ENCODE measurements at places on chromosomes 3 and 15. TPM values are rescaled to one million over a fixed set of nuclear protein-coding genes. Genes with fewer than 3 reads are reported as not detected.

CCRL2 gene
- total RNA-seq: 9.7 TPM

- no peak for DNase-seq
These were observed 962 bp upstream of the NEK4 start for GRCh38 chr3:52771702-52772101.

GRCh38 chr3:186096290-186096689 is 12.6 kb downstream of the ETV5 start:
- no peak for DNase-seq

DNA sequence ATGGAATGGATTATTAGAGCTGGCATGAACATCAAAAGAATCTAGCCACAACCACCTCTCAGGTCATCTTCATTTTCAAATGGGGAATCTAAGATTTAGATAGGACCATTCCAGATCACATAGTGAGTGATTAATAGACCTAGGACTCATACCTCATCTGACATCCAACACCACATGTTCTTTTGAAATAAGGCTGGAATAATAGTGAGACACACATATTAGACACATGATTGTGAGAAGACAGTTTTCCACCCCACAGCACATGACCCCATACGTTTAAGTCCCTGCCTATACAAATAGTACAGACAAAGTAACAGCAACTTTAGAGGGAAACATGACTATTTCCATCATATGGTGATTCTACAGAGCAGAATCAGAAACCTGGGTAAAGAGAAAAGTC is 344.7 kb upstream of the TPRG1 start:
- no peak for DNase-seq

GOLGA8G gene
- not detected for total RNA-seq

GRCh38 chr3:189684317-189684716 is 53.1 kb downstream of the TP63 start:
- DNase-seq: no peak

DNA sequence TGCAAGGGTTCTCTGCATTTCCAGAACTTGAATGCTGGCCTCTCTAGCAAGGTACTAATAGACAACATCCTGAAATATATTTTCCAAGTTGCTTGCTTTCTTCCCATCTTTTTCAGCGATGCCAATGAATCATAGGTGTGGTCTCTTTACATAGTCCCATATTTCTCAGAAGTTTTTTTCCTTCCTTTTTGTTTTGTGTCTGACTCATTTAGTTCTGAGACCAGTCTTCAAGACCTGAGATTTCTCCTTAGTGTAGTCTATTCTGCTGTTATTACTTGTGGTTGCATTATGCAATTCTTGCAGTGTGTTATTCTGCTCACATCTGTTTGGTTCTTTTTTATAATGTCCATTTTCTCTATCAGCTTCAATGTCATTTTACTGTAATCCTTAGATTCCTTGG is 1265.0 kb upstream of the ALCAM start:
- DNase-seq: no peak

DNA sequence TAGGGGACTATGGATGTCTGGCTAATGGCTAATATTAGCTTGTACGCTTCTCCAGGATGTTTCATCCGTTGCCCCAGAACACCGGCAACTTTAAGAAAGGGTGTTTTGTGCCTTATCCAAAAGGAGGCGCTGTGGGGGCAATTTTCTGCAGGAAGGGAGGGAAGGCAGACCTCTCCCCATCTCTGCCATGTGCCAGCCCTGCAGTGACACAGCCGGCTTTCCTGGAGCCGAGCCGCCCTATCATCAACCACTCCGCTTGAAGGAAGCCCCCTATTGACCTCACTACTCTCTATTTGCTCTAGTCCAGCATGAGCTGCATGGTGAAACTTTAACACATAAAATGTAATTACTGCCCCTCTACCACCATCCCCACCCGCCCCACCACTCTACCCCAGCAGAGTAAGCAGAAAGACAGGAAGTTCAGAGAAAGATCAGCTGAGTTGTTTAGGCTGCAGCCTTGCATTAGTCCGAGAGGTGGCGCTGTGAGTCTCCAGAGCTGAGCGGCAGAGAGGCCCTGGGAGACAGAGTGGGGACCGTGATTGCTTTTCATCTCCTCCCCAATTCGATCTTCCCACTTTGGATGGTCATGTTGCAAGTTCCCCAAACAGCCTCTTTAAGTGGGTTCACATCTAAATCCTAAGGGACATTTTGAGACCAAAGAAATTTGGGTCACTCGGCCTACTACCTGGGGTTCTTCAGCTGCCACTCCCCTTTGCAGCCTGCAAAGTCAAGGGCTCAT is 24.5 kb upstream of the RAD18 start:
- DNase-seq: peak; percentile 34

GRCh38 chr3:97772926-97773325 is 8.4 kb downstream of the ARL6 start:
- no peak for DNase-seq

DNA sequence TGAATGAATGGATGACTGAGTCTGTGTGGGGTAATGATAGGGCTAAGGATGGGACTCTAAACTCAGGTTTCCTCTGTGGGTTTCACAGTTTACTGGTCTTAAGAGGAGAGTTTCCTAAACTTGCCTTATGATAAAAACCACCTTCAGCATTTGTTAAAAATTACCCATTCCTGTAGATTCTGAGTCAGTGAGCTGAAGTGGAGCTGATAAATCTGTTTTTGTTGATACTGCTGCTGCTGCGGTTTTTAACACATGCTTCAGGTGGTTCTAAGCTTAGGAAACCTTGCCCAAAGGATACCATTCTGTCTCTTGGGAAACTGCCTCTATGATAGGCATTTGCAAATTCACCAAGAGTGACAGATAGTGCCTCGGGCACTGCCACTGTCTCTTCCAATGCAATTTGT is 52.6 kb downstream of the MECOM start:
- no peak for DNase-seq

GRCh38 chr3:179067291-179067690 is 4.3 kb downstream of the ZMAT3 start:
- DNase-seq: no peak

UBAP1L gene
- total RNA-seq: 1.4 TPM

GOLGA8R gene
- not detected for total RNA-seq

GRCh38 chr15:62644889-62645742 is 397.4 kb upstream of the TPM1 start:
- DNase-seq: no peak

DNA sequence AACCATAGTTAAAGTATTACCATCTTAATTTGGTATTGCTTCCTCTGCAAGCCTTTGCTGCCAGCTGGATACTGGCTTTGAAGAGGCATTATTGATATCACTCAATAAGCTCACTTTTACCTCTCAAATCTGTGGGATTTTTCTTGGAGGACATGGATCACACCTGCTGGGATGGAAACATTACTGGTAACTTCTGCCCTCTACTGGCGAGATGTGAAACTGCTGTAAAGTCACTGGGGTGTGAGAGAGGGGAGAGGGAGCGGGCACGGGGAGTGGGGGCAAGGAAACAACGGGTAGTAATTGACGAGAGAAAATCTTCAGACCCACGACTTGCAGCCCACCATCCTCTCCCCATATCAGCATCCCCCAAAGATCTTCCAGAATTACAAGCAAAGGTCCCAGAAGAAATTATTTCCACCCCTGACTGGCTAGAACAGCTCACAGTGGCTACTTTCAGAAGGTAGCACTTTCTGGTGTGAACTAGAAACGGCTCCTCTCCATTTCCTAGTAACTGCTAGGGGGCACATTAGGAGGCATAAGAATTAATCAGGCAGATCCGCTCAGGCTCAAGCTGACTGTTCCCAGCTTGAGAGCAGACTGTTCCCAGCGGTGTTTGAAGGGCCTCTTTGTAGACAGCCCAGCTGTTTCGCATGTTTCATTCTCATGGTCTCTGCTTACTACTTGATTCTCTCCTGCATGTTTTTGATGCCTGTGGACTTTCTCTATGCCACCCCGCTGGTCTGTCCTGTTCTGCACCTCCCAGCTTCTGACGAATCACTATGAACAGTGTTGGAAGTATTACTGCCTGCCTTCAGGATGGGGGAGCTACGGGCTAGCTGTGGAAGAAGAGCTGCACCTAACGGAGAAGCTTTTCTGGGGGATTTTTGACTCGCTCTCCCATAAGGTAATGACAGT is 230.4 kb upstream of the CHRM5 start:
- peak; percentile 65 for DNase-seq

DNA sequence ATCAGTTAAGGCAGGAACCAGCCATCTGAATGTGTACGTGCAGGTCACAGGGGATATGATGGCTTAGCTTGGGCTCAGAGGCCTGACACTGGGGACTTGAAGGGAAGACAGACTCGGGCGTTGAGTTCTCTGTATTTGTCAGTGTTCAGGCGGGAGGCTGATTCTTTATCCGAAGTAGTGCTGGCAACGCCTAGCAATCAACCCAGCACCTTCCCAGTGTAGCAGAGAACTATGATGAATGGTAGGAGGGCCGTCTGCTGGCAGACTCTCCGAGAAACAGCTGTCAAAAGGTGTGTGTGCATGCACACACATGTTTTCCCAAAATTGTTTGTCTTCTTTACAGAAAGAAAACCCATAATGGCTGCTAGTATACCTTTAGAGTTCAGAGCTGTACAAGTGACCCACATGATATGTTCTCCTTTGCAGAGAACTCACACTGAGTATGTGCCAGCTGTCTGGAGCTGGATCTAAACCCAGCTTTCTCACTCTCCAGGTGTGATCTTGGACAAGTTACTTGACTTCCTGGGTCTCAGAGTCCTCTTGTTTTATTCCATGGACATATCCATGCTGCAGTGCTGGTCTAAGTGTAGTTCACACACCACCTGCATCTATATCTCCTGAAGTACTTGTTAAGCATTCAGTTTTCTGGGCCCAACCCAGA is 74.5 kb upstream of the LARS2 start:
- DNase-seq: no peak
